Muscle of leg (tissue), 16 donors: ENCODE measurements at places on chromosomes 3 and 15. TPM values are rescaled to one million over a fixed set of nuclear protein-coding genes. Genes with fewer than 3 reads are reported as not detected.
A peak's percentile ranks its signal among the peaks of the same experiment; 100 is the strongest.

Gene STX19
- not detected for polyA plus RNA-seq

- DNase-seq: no peak
Observed at GRCh38 chr3:54698054-54698453, 229.8 kb downstream of the LRTM1 start.

DNA sequence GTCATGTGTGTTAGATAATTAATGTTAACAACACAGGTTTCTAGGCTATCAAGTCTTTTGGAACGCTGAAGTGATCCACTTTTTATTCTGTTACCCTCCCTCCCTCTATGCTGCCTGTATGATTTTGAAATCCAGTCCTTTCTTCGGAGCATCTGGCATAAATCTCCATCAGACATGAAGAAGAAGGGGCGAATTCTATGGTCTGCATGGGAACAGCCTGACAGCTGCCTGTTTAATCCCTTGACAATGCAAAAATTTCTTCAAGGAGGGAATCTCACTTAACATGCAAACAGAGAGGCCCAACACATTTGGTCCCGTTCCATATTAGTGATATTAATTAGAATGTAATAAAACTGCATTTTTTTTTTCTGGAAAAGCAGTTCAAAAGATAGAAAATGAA lies 145.2 kb downstream of the VGLL3 start:
- peak; percentile 21 for DNase-seq

Gene PDZRN3
- polyA plus RNA-seq: 75.6 TPM

Gene UCN2
- not detected for polyA plus RNA-seq

Gene SAMMSON
- polyA plus RNA-seq: 0.15 TPM

Gene TGM4
- not detected for polyA plus RNA-seq

DNA sequence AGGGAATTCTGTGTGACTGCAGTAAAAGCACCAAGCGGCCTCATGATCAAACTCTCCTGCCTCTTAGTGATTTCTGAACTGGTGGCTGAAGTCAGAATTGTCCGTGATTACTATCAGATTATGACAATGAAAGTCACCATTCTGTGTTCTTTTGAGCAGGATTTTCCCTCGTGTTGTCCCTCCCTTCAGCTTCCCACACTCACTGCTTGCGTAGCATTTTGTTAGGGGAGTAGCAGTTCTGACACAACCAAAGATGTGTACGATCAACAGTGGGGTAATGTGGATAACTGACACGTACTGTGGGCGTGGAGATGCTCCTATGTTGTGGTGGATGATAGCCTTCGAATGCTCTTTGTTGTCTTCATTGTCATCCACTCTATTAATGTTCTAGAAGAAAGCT lies 67.8 kb upstream of the ICE2 start:
- DNase-seq: no peak

GRCh38 chr3:176510097-176510496 lies 687.2 kb downstream of the TBL1XR1 start:
- DNase-seq: no peak
